ENCODE measurements at places on chromosomes 2 and 18.

- no peak for DNase-seq
Observed at GRCh38 chr2:216681683-216682082, 13.7 kb downstream of the IGFBP5 start.

GRCh38 chr2:37644191-37644590 lies 27.3 kb downstream of the CDC42EP3 start:
- no peak for DNase-seq

GRCh38 chr2:25972049-25972823 lies 10.1 kb downstream of the KIF3C start:
- DNase-seq = no peak

- DNase-seq = peak; percentile 86
Observed at GRCh38 chr2:171160956-171161740, 455 bp upstream of the TLK1 start.

GRCh38 chr2:47569658-47570475 lies 166.9 kb downstream of the MSH2 start:
- DNase-seq = peak; percentile 7

GRCh38 chr2:241351640-241352031 lies 4.4 kb upstream of the FARP2 start:
- DNase-seq = no peak
